ENCODE measurements at places on chromosomes 11 and 22.

DNA sequence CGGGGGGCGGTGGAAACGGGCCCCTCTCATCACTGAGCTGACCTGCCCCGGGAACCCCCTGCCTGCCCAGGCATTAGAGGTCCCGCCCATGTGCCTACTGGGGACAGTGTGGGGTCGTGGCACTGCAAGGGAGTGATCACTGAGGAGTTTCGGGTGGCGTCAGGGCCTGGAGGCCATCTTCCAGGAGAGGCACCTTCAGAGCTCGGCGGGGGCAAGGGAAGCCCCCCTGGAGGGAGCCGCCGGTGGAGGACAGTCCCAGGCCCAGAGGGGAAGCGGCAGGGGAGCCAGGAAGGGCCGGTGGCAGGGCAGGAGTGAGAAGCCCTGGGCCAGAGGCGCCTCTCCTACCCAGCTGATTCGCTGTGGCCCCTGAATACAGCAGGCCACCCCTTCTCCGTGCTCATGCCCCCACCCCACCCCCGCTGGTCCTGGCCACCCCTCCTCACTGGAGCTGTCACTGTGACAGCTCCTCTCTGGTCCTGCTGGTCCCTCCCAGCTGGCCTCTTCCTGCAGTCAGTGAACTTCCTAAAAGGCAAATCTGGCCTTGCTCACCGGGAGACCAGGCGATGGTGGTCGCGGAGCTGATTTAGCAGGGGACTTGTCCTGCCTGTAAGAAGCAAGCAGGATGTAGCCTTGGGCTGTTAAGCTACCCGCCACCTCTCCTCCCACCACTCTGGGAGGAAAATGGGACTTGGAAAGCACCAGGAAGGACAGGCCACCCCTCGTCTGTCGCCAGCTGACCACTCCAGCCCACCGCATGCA lies 2.0 kb upstream of the MAPK11 start:
- DNase-seq = no peak

GRCh38 chr22:42132457-42132856 lies 1.8 kb upstream of the CYP2D6 start:
- no peak for DNase-seq

DNA sequence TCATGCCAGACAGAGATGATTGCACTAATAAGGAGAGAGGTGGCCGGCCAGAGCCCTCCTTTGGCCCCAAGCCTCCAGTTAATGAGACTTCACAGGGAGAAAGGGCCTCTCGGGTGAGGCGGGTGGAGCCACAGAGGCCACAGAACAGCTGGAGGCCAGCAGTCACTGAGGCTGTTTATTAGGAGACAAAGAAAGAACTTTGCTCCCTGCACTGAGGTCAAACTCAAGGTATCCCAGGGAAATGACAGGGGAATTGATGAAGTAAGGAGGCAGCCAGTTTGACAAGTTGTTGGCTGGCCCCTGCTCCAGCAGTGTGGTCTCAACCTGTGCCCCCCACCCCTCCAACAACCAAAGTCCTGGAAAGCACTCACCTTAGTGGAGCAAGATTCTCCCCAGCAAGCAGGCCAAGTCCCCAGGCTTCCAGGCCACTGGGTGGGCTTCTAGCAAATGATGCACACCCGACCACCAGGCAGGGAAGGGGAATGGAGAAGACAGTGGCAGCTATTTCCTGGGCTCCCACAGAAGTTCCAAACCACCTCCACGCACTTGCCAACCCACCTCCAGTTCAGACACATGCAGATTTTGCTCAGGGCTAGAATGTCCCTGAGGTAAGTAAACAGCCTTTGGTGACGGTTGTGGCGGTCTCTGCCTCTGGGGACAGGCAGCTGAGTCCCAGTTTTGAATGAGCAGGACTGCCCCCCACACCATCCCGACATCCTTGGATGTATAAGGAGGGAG lies 53.2 kb downstream of the RPUSD4 start:
- no peak for DNase-seq

DNA sequence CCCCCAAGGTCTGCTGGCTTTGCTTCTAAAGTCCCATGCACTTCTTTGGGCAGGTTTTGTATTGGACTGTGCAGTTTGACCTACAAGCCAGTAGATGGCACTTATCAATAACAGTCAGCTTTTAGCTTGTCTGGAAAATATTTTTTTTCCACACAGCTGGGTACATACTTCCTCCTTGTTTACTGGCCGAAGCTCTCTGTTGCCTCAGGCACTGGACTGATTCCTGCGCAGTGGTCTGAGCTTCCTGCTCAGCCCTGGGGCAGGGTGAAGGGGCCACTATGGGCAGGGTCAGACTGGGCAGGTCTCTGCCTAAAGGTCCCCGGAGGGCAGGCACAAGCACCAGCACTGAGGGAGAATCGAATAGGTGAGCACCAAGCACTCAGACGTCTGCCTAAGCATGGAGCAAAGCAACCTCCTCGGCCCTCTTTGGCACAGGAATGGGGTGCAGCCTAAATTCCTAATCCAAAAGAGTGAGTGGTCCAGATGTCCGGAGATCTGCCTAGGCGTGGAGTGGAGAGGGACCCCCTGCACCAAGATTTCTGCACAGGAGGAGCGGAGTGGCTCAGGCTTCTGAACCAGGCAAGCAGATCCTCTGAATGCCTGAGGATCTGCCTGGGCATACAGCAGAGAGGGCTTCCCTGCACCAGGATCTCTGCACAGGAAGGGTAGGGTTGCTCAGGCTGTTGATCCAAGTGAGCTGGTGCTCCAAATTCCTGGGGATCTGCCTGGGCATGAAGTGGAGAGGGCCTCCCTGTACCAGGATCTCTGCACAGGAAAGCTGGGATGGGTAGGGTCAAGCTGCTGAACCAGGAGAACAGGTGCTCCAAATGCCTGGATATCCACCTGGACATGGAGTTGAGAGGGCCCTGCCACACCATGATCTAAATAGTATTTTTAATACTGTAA lies 105.9 kb upstream of the C11orf58 start:
- no peak for DNase-seq

GRCh38 chr11:102914238-102915043 lies 39.7 kb upstream of the MMP12 start:
- DNase-seq = peak; percentile 38

- no peak for DNase-seq
Observed at GRCh38 chr11:121631456-121631855, 178.7 kb upstream of the SORL1-AS1 start.

DNA sequence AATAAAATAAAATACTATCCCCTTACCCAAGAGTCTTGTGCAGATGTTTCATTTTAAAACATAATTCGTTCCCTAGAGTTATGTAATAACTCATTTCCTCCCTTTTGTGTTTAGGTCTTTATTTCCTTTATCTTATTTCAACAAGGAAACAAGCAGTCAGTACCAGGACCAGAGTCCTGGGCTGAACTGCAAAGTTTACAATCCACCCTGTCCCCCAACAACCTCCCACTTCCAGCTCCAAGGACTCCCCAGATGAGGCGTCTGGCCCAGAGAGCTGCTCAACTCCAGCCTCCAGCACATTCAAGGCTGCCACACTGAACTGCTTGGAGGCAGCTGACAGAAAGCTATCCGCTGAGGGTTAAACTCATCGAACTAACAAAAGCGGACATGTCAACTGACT lies 4.5 kb downstream of the POLDIP3 start:
- DNase-seq = no peak

DNA sequence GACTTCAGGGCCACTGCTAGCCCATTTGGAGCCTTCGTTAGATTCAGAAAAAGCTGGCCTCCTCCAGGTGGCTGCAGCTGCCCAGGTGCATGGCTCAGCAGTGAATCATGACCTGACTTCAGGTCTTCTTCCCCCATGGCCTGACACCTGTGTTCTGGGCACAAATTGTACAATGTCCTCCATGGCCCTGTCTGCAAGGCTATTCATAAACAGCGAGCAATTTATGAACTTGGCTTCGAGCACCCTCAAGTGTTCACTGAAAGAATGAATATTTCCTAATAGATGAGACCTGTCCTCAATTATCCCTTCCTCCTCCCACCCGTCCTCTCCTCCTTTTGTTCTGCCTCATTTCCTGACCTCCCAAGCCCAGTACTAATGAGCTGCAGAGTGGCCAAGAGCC lies 12.2 kb upstream of the VPS37C start:
- no peak for DNase-seq

GRCh38 chr22:44336962-44337677 lies 24.4 kb upstream of the SHISAL1 start:
- DNase-seq = no peak

- DNase-seq = no peak
Observed at GRCh38 chr22:50608996-50609395, 8.4 kb downstream of the MAPK8IP2 start.

- no peak for DNase-seq
Observed at GRCh38 chr11:12220305-12220704, 109.9 kb downstream of the MICAL2 start.

- no peak for DNase-seq
Observed at GRCh38 chr11:125020342-125020741, 42.8 kb upstream of the SLC37A2 start.

- DNase-seq = no peak
Observed at GRCh38 chr11:85086504-85087284, 540.5 kb downstream of the DLG2 start.

- DNase-seq = no peak
Observed at GRCh38 chr22:27713461-27713860, 88.1 kb downstream of the MN1 start.

GRCh38 chr11:57647960-57648800 lies 1.5 kb downstream of the YPEL4 start:
- DNase-seq = no peak

DNA sequence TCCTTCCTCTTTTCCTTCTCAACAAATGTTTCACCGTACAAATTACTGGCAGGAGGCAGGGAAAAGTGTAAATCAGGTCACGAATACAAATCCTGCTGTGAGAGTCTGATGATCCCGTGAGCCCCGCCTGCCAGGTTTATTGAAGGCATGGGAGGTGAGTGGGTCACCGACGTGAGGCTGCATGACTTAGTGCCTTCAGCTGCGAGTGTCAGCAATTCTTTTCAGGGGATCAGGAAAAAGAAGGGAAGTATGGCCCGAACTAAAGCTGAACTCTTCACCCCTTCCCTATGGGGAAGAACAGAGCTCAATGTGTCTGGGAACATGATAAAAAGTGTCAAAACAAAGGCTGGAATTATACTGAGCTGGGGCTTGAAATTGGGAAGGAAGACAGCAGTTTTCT lies 166.2 kb downstream of the OPCML start:
- no peak for DNase-seq

DNA sequence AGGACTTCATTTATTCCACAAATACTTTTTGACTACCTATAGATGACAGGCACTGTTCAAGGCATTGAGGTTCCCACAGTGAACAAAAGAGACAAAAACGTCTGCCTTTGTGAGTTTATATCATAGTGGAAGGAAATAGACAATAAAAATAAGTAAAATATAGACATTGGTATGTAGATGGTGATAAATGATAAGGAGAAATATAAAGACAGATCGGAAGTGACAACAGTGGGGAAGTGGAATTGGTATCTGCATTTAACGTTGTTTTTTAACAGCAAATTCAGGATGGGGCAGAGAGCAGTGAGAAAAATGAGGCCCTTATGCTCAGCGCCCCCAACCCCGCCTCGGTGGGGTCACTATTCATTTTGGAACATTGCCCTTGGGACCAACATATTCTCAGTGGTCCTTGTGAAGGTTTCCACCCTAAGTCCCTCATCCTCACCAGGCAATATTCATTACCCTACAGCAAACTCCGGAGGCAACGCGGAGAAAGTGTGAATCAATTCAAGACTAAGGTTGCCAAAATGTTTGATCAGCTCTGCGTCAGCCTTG lies 627 bp upstream of the PEX26 start:
- no peak for DNase-seq

DNA sequence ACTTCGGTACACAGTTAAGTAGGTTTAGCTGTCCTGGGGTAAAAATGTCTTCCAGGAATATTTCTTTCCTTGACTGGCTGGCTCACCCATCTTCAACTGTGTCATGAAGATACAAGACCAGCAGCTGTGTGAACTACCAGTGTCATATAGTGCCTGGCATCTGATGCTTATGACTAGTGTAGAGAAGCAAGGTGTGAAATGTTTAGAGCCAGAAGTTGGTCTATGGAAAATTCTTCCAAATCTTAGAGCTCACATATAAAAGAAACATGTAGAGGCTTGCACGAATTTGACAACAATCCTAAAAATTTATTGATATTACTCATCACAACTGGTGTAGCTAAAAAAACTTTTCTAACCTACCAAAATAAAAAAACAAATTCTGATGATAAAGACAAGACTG lies 54.4 kb downstream of the ARL14EP start:
- no peak for DNase-seq

DNA sequence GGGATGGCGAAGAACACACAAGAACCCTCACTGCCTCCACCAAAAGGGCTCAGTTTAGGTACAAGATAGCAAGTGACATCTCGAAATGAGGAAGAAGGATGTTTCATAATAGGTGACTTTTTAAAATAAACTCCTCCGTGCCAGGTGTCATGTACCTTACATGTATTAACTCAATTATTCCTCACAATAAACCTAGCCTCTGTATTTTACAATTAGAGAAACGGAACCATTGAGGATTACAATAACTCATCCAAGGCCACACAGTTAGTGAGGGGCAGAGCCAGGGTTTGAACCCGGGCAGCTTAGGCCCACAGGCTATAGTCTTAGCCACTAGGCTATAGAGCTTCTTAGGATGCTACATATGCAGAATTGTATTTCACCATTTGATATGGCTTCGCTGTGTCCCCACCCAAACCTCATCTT lies 965 bp upstream of the PAMR1 start:
- DNase-seq = no peak

- DNase-seq = no peak
Observed at GRCh38 chr22:28741200-28741784, 328 bp downstream of the CHEK2 start.

DNA sequence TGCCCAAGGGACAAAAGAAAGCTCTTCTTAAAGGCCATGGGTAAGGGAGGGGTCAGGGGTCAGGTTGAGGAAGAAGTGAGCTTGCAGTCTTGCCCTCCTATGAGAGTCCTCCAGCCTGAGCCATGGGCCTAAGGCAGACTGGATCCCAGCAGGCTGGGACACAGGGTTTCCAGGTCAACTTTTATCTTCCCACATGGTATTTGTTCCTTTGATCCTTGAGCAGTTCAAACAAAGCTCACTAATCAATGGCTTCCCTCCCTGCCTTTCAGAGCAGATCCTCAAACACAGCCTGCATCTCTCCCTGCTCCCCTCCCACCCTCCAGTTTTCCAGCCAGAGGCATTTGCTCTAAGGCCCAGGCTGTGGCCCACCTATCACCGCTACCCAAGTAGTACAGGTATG lies 589.3 kb downstream of the INSC start:
- DNase-seq = no peak
